ENCODE measurements at places on chromosomes 4 and X. TPM values are rescaled to one million over a fixed set of nuclear protein-coding genes. Genes with fewer than 3 reads are reported as not detected.

Gene SLC10A6
- total RNA-seq = 0.18 TPM

Gene SPOCK3
- total RNA-seq = 1.8 TPM

GRCh38 chr4:166977596-166977995, 256.7 kb downstream of the SPOCK3 start:
- no peaks in the 10 kb centered on the region for H3K36me3 ChIP-seq
- no peak overlapping the region for H3K27ac ChIP-seq
- peak; percentile 28 for DNase-seq
- H3K4me1 ChIP-seq = no peaks in the 10 kb centered on the region
- no peak overlapping the region for H3K4me3 ChIP-seq

Gene RTL3
- total RNA-seq = 1.3 TPM

DNA sequence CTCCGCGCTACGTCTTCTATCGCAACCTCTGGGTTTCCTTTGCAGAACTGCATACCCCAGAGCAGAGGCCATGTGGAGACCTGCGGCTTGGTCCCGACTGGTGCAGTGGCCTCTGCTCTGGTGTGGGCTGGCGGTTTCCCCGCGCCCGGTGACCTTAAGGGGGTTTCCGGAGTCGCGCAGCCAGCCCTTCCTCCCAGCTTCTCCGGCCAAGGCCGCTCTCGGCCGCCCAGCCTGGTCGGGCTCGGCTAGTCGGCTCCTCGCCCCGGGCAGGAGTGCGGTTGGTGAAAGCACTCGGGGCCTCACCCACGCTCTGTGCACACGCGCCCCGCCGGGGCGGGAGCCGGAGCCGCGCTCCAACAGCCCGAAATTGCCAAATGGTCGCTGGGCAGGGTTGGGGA, 84.9 kb downstream of the BCOR start:
- peak; percentile 57 for DNase-seq
- peaks cover 51% of the 10 kb centered on the region for H3K4me1 ChIP-seq
- peak overlapping the region; percentile 92 for H3K27ac ChIP-seq
- no peaks in the 10 kb centered on the region for H3K36me3 ChIP-seq

Gene CT45A5
- 0.09 TPM for total RNA-seq

GRCh38 chr4:102543030-102543928, 42.1 kb downstream of the NFKB1 start:
- H3K27me3 ChIP-seq = no peaks in the 10 kb centered on the region
- H3K27ac ChIP-seq = no peak overlapping the region
- DNase-seq = no peak
- no peaks in the 10 kb centered on the region for H3K4me1 ChIP-seq
- H3K36me3 ChIP-seq = peaks cover 14% of the 10 kb centered on the region

- H3K36me3 ChIP-seq = peaks cover 3% of the 10 kb centered on the region
- H3K27ac ChIP-seq = no peak overlapping the region
- no peaks in the 10 kb centered on the region for H3K27me3 ChIP-seq
- no peak for DNase-seq
- H3K4me3 ChIP-seq = no peak overlapping the region
Measured at GRCh38 chrX:77640702-77641101, 145.3 kb downstream of the ATRX start.

Gene PHF8
- total RNA-seq = 9.9 TPM

GRCh38 chr4:142365391-142365790, 480.7 kb downstream of the INPP4B start:
- H3K4me1 ChIP-seq = no peaks in the 10 kb centered on the region
- no peaks in the 10 kb centered on the region for H3K27me3 ChIP-seq
- no peak for DNase-seq
- no peaks in the 10 kb centered on the region for H3K36me3 ChIP-seq

DNA sequence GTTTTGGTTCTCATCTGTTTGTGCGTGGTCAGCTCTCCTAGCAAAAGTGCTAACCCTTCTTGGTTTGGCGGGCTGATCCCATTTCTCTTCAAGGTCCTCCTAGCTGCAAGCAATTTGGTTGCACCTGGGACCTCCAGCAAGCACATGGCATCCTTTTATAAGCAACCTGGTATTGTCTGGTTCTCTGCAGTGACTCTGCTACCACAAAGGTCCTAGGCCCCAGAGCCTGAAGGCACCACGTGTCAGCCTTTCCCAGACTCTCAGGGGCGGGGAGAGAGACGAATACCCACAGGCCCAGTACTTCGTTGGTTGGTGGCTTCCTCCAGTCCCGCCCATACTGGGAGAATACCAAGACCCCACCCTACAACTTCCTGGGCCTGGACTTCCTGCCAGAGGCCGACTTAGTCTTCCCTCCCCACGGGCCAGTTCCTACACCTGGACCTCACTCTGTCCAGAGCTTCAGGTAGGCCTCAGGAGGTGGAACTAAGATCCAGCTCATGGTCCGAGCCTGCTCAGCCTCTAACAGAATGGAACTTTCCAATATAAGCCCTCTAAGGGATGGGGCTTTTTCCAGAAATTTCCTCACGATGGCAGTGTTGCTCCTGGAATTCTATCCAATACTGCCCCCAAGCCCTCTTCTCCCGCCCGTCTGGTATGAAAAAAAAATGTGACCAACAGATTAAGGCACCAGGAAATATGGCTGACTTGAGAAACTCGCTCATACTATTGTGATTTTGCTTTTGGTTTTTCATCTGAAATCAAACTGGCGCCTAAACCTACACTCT, 192.5 kb upstream of the STK26 start:
- peak overlapping the region; percentile 80 for H3K27ac ChIP-seq
- H3K4me1 ChIP-seq = peaks cover 5% of the 10 kb centered on the region
- DNase-seq = peak; percentile 94
- H3K27me3 ChIP-seq = peaks cover 20% of the 10 kb centered on the region
- peak overlapping the region; percentile 37 for H3K4me3 ChIP-seq
- no peaks in the 10 kb centered on the region for H3K36me3 ChIP-seq

Gene GLRB
- 8.9 TPM for total RNA-seq

- peak; percentile 6 for DNase-seq
- H3K36me3 ChIP-seq = peaks cover 6% of the 10 kb centered on the region
- no peaks in the 10 kb centered on the region for H3K27me3 ChIP-seq
- H3K27ac ChIP-seq = no peak overlapping the region
Measured at GRCh38 chrX:14899607-14900006, 26.4 kb downstream of the MOSPD2 start.

Gene TEX13B
- total RNA-seq = not detected

GRCh38 chr4:153217440-153217839, 13.2 kb downstream of the TRIM2 start:
- no peak for DNase-seq
- H3K4me1 ChIP-seq = peaks cover 4% of the 10 kb centered on the region
- no peak overlapping the region for H3K27ac ChIP-seq
- no peak overlapping the region for H3K4me3 ChIP-seq
- no peaks in the 10 kb centered on the region for H3K27me3 ChIP-seq

Gene RPA4
- 0.93 TPM for total RNA-seq

- no peak overlapping the region for H3K27ac ChIP-seq
- no peak for DNase-seq
- no peak overlapping the region for H3K4me3 ChIP-seq
- H3K4me1 ChIP-seq = peaks cover 4% of the 10 kb centered on the region
Measured at GRCh38 chr4:53040851-53041250, 178.7 kb downstream of the RASL11B start.

GRCh38 chr4:172344308-172344938, 531.2 kb downstream of the GALNTL6 start:
- no peak overlapping the region for H3K27ac ChIP-seq
- no peak for DNase-seq
- no peak overlapping the region for H3K4me3 ChIP-seq
- no peaks in the 10 kb centered on the region for H3K36me3 ChIP-seq
- no peaks in the 10 kb centered on the region for H3K4me1 ChIP-seq

Gene KLKB1
- 0.09 TPM for total RNA-seq

- DNase-seq = no peak
- H3K4me1 ChIP-seq = peaks cover 9% of the 10 kb centered on the region
- no peaks in the 10 kb centered on the region for H3K36me3 ChIP-seq
- H3K27ac ChIP-seq = no peak overlapping the region
Measured at GRCh38 chr4:173501592-173502150, 28.4 kb downstream of the HAND2 start.

Gene RAB9B
- 20.0 TPM for total RNA-seq

DNA sequence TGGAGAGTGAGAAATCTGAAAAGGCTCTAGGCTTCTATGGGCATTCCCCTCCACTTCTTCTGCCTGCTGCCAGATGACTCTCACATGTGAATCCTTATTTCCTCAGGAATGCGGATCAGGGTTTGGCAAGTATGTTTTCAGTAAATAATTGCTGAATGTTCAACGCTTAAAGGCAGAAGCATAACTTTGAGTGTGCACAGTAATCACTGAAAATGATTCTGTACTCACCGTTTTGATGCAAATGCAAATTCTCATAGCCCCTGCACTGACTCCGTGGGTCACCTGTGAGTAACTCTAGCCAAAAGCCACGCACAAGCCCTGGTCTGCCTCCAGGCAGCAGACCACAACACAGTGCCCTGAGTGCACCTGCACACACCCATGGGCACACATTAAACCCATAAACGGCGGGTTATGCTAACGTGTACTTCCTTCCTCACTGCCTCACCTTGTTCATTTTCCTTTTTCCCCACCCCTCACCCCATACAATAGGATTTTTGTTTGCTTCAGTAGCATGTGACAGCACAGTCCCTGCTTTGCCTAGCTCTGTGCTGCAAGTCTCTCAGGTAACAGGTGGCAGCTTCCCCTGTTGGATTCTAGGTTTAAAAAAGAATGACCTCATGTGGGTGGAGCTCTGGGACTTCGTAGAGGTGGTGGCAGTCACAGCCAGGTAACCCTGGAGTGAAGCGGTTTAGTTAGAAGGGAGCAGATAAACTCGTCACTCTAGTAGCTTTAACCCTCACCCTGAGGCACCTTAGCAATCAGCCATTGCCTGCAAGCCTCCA, at the start of gene ARHGEF38:
Gene ARHGEF38 (plus strand): TSS at position 656 of the 782 bp plus-strand sequence. CDS start 146 bp downstream, outside the sequence.
- no peak within 1 kb of the TSS for H3K27ac ChIP-seq
- H3K27me3 ChIP-seq = no peaks in the 10 kb centered on the region
- H3K36me3 ChIP-seq = no peaks in the 10 kb centered on the region
- H3K4me1 ChIP-seq = no peaks in the 10 kb centered on the region

Gene PAGE2B
- not detected for total RNA-seq

Gene DKK2
- 45.0 TPM for total RNA-seq

GRCh38 chr4:13464973-13465372, 19.2 kb downstream of the RAB28 start:
- DNase-seq = no peak
- no peaks in the 10 kb centered on the region for H3K4me1 ChIP-seq
- no peak overlapping the region for H3K4me3 ChIP-seq

GRCh38 chrX:13257223-13258051, 62.4 kb downstream of the ATXN3L start:
- H3K4me3 ChIP-seq = no peak overlapping the region
- H3K27me3 ChIP-seq = peaks cover 28% of the 10 kb centered on the region
- DNase-seq = no peak
- no peak overlapping the region for H3K27ac ChIP-seq
- no peaks in the 10 kb centered on the region for H3K4me1 ChIP-seq
- H3K36me3 ChIP-seq = no peaks in the 10 kb centered on the region

- no peaks in the 10 kb centered on the region for H3K27me3 ChIP-seq
- H3K4me1 ChIP-seq = no peaks in the 10 kb centered on the region
- H3K4me3 ChIP-seq = no peak overlapping the region
Measured at GRCh38 chr4:111854494-111855087, 290.7 kb upstream of the FAM241A start.

GRCh38 chr4:182427554-182427953, 184.4 kb downstream of the TENM3 start:
- peak overlapping the region; percentile 56 for H3K27ac ChIP-seq
- no peaks in the 10 kb centered on the region for H3K27me3 ChIP-seq
- peak; percentile 95 for DNase-seq
- H3K4me1 ChIP-seq = no peaks in the 10 kb centered on the region

DNA sequence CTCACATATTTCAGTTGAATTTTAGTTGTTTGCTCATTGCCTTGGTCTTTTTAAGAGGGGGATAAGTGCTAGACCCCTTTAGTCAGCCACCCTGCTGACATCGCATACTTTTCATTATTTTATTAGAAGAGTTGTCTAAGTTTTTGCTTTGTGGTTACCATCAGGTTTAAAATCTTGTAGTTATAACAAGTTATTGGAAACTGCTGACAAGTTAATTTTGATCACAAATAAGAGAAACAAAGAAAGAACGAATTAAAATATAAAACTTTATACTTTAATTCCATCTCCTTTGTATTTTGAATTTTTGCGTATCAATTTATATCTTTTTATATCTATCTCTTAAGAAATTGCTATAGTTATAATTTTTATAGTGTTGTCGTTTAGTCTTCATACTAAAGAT, 679.7 kb downstream of the TECRL start:
- no peak overlapping the region for H3K27ac ChIP-seq
- DNase-seq = no peak
- H3K36me3 ChIP-seq = no peaks in the 10 kb centered on the region
- peaks cover 4% of the 10 kb centered on the region for H3K4me1 ChIP-seq
- no peak overlapping the region for H3K4me3 ChIP-seq

DNA sequence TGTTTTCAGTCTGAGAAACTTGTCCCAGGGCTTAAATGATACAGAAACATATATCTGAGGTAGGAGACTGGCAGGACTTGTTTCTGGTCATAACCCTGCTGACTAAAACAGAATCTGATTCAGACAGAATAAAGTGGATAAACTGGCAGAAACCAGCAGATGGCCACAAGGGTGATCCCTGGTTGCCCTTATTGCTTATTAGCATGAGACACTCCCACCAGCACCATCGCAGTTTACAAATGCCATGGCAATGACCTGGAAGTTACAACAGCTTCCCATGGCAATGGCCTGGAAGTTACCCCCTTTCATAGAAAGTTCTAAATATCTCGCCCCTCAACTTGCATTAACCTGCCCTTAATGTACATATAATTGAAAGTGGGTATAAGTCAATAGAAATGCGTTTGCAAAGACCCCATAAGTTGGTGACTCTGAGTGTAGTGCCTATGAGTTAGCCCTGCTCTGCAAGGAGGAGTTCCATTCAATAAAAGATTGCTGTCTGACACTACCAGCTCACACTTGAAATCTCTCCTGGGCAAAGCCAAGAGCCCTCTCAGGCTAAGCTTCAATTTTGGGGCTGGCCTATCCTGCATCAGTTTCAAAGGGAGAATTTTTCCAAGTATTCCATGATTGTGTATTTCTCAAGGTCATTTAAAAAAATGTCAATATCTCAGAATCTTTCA, 52.9 kb upstream of the PAGE5 start:
- no peak overlapping the region for H3K4me3 ChIP-seq
- DNase-seq = no peak
- H3K4me1 ChIP-seq = no peaks in the 10 kb centered on the region

- no peak for DNase-seq
- H3K27ac ChIP-seq = no peak overlapping the region
- H3K27me3 ChIP-seq = no peaks in the 10 kb centered on the region
- no peaks in the 10 kb centered on the region for H3K36me3 ChIP-seq
Measured at GRCh38 chr4:23500894-23501449, 388.9 kb downstream of the PPARGC1A start.

GRCh38 chr4:153850533-153851280, 61.8 kb upstream of the SFRP2 start:
- DNase-seq = no peak
- no peaks in the 10 kb centered on the region for H3K36me3 ChIP-seq
- no peak overlapping the region for H3K27ac ChIP-seq

Gene SPANXN3
- not detected for total RNA-seq

DNA sequence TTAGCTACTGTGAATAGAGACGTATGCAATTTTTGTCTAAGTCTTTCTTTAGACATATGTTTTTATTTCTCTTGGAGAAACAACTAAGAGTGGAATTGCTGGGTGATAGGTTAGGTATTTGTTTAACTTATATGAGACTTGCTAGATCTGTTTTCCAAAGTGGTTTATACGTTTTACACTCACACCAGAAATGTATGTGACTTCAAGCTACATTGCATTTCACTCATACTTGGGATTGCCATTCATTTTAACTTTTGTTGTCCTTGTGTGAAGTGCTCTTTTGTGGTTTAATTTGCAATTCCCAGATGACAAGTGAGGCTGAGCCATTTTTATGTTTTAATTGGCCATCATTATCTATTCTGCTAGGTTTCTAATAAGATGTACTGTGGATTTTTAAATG, 817.2 kb downstream of the GLUD2 start:
- H3K27ac ChIP-seq = no peak overlapping the region
- H3K36me3 ChIP-seq = no peaks in the 10 kb centered on the region

- no peaks in the 10 kb centered on the region for H3K4me1 ChIP-seq
- DNase-seq = no peak
- no peaks in the 10 kb centered on the region for H3K27me3 ChIP-seq
- H3K27ac ChIP-seq = no peak overlapping the region
Measured at GRCh38 chr4:102247041-102247440, 98.2 kb downstream of the SLC39A8 start.
